ENCODE measurements at places on chromosomes 5 and 9.

GRCh38 chr9:138072897-138073296 is 195.3 kb downstream of the CACNA1B start:
- DNase-seq: no peak

DNA sequence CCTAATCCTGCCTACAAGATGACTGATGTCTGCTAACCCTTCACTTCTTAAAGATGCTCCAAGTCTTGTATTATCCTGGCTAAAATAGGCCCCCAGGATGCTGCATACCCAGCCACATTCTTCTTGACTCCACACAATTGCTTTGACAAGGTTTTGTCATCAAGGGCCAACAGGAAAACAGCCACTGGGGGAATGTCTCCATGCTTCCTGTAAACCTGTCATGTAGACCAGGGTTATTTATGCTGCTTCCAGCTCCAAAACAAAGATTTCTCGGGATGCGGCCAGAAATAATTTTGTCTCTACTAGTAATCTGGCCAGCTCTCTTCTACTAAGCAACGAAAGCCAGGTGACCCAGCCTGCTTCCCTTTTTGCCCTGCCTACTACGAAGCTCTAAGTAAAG is 53.8 kb downstream of the SHB start:
- DNase-seq: no peak

DNA sequence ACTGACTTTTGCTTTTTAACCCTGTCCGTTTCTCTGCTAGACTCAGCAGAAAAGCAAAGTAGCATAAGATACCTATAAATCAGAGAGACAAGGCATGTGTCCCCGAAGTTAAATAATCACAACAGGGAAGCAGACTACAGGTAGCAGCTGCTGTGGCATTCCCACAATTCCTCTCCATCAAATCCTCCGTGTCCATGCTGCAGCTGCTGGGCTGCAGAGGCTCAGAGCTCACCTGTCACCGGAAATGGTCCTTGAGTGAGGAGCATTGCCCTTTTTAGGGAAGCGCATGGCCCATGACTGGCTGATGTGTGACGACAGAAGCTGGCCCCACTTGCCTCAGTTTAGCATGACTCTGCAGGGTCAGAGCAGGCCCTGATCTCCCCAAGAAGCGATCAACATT is 125.0 kb downstream of the MSX2 start:
- no peak for DNase-seq

DNA sequence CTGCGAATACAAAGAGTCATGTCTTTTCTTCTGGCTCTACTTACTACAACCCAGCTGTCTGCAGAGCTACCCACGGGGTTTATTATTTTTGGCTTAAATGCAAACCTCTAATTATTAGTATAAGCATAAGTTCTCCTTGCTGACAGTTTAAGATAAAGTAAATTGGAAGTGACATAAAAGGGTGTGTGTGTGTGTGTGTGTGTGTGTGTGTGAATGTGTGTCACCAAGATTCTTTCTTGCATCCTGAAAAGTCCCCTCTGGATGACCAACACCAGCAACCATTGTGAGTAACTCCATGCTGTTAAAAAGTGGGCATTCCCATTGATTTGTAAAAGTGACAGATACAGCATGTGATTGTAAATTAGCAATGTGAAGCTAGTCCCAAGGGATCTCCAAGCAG is 803.8 kb upstream of the ZNF608 start:
- no peak for DNase-seq

DNA sequence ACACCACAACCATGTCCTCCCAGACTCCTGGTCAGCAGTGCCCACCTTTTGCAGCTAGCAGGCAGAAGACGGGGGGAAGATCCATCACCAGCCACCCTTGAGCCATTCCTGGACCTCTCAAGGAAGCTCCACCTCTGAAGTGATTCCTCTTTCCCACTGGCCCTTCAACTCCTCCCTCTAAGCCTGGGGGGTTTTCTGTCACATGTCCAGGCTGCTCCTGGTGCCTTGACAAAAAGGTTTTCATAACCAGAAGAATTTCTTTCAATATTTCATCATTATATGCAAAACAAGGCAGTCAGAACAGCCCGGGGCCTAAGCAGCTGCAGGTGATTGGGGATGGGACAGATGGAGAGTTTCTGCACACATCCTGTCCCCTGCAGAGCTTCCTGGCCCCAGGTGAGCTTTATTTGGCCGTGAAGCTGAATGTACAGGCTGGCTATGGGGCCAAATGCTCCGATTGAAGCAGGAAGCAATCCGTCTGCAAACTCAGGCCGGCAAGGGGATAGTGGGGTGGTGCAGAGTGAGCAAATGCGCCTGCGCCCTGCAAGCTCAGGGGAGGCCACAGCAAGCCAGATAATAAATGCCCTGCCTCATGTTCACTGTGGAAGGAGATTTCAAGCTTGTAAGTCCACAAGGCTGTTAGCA is 173.5 kb downstream of the C5orf15 start:
- no peak for DNase-seq

DNA sequence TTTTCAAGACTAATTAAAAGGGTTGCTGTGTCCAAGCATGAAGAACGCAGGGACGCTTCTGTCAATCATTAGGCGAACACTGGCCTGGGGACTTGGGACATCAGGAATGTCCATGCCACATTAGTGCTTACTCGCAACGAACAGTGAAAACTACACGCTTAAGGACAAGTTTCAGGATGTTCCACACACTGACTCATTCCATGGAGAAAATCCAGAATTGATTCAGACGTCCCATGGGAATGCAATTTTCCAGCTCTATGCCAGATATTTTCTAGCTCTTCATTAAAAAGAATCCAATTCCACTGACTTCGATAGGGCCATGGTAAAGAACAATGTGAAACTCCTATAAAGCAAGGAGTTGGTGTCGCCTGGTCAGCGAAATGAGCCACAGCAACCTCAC is 98.2 kb downstream of the CAMSAP1 start:
- DNase-seq: no peak

- DNase-seq: no peak
These were observed 112.3 kb upstream of the FCN2 start for GRCh38 chr9:134768332-134768708.

DNA sequence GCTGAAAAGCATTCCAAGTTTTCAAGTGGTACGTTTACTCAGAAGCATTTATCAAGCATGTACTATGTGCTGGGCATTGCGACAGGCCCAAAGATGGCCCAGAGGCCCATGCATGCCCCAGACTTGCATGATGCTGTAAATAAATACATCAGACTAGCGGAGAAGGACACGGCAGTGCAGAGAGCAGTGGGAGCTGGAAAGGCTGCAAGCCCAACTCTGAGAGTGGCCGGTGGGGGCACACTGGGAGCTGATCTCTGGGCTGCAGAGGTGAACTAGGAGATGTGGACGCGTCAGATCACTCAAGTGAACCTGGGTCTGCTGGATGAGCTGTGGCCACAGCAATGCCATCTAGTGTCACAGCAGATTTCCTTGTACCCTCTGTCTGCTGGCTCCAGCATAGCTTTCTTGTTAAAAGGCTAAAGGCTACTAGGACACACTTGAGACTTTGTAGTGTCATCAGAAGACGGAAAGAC is 246.9 kb downstream of the FANCC start:
- DNase-seq: no peak

GRCh38 chr5:57319628-57320027 is 145.8 kb downstream of the GPBP1 start:
- DNase-seq: no peak

DNA sequence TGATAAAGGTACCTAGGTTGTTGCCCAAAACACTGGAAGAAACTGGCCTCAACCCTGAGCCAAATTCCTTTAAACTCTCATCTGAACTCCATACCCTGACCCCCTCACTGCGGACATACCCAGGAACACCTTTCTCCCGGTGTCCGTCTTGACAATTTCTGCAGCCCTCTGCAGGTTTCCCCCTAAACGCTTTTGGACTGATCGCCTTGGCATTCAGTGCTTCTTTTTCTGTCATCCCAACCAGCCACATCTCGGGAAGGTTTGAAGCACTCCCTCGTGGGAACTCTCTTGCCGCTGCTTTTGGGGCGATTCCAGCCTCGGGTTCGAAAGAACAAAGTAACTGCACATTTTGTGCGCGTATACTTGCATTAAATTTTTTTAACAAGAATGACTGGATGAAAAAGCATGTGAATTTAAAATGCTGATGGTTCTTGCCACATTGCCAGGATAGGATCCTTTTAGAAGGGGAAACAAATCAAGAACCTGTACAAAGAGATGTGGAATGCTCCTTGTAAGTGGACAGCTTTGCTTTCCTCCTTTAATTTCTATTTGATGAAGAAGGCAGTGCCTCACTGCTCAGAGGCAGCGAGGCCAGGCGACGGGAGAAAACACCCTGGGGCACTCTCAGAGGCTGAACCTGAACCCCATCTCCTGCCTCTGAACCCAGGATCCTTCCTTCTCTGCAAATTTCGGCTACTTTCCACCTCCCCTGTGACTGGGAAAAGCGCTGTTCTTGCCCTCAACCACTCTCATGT is 615 bp downstream of the PSMD5 start:
- DNase-seq: no peak

- DNase-seq: no peak
These were observed 1043.1 kb downstream of the DTWD2 start for GRCh38 chr5:117945258-117945657.

DNA sequence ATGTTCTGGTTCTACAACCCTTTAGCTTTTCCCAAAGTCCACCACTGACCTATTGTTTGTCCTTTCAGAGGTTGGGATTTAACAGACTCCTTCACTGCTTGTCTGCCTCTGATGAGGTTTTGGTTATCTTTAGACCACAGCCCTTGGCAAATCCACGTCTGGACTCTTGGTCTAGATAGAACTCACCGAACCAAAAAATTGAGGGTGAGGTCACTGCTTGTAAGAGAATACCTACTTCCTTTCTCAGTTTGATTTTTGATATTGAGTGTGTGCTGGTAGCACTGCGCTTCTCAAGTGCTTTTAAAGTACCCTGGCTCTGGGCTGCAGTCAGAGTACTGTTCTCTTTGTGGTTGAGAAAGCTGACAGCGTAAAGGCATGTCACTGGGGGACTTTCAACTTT is 61.7 kb downstream of the JMY start:
- no peak for DNase-seq

GRCh38 chr5:39440958-39441624 is 16.3 kb upstream of the DAB2 start:
- no peak for DNase-seq

GRCh38 chr9:16214677-16215352 is 655.7 kb downstream of the BNC2 start:
- DNase-seq: no peak

DNA sequence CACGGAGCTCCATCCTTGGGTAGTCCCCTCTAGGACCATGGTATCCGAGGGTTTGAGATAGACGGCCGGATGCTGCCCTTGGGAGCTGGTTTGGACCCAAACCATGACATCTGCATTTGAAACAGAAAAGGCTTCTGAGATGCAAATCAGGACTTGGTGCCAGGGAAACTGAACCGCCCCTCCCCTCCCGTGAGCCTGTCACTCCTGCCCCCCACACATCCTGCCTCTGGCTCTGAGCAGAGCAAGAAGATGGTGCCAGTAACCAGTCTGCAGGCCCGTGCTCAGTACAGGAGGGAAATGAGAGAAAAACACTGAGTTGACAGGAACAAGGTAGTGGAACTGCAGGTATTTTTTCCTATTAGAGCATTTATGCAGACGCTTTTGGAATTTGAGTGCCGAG is 18.6 kb downstream of the ARPC5L start:
- DNase-seq: no peak

DNA sequence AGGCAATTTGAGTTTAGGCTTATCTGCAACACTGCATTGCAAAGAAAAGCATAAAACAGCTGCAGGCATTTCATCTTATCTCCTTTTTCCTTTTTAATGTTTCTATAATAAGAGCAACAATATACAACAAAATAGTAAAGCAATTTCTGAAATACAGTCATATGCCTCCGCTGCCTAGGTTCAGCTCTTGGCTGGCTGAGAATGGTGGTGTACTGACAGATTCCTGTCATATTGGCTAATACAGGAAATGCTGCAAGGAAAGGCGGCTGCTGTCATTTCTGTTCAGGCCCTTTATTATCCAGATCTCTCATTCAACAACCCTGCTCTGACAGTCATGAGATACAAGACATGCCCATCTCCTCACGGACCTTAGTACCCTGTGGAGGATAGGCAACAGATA is 677.0 kb downstream of the TAF11L14 start:
- DNase-seq: no peak

DNA sequence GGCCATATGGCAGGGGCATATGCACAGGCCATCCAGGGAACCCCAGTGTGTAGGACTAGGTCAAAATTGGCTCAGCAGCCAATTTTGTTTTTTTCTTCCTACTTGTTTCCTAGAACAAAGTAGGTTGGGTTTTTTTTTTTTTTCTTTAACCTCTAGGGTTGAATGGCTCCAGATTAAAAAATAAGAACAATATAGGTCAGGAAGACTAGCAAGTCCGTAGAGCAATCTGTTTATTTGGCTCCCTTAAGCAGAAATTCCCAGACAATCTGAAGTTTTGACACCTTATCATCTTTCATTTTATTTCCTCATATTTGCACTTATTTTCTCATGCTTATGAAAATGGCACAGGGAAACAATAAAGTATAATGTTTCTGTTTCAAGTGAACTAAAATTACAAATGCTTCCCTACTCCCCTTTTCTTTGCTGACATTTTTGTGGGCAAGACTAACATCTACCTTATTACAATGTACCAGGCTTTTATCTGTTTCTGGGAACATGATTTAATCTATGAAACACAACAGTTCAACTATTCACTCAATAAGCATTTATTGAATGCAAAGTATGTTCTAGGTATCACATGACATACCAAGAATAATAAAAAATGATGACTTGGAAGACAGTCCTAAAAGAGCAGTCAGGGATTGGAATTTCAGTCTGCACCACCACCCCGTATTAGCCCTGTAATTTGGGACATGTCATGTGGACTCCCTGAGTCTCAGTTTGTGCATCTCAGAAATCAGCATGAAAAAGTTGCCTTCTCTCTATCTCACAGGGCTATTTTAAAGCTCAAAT is 30.5 kb downstream of the TLR4 start:
- DNase-seq: no peak

- no peak for DNase-seq
These were observed 830 bp downstream of the PRRC1 start for GRCh38 chr5:127518319-127518621.

DNA sequence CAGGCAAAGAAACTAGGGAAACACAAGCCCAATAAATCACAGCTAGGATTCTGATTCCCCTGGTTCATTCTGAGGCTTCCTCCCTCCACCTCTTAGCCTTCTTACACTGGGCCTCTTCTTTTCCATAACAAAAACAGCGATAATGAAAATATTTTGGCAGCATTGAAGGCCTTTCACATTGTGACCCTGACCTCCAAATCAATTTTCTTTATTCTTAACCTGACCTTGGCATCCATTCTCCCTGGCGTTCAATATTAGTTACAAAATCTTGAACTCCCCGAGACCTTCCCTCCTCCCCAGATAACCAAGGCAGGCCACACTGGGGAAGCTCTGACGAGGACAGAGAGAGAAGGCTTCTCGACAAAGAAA is 399.9 kb downstream of the ZSWIM6 start:
- no peak for DNase-seq
